ENCODE measurements at places on chromosomes 16 and 17. TPM values are rescaled to one million over a fixed set of nuclear protein-coding genes. Genes with fewer than 3 reads are reported as not detected.
A peak's percentile ranks its signal among the peaks of the same experiment; 100 is the strongest.

GRCh38 chr17:57999496-58000017, 7.5 kb downstream of the SRSF1 start:
- no peak for DNase-seq

DNA sequence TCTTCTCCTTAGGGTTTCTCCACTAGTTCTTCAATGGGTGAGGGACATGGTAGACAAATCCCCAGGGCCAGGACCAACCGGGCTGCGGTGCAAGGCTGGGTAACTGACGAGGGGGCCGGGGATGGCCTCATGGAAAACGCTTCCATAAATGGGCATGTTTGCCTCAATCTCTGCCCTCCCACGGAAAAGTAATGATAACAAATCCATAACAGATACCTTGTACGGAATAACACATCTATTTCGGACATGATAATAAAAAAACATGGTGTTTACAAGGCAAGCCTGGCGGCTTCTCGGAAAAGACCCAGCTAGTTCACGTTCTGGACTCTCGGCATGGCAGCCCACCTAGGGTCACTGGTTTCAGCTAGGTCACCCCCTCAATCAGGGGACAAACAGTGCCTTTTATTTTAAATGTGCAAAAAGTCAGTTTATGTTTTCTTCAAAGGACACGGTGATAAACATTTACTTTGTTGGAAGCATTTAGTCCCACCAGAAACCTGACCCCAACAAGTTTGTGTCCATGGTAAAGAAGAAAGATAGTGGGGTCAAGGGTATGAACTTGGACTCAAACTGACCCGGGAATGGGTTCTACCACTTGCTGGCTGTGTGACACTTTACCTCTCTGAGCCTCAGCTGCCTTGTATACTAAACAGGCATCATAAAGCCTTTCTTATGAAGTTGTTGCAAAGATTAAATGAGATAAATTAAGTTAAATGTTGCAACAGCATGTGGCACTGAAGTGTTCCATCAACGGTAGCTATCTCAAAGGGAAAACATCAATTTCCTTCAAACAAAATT, 1.7 kb downstream of the MYH11 start:
- no peak for DNase-seq

- peak; percentile 28 for DNase-seq
These were observed 387.1 kb upstream of the TNRC6C start for GRCh38 chr17:77571155-77571981.

GRCh38 chr16:79037521-79038373, 562.8 kb downstream of the MAF start:
- no peak for DNase-seq

DNA sequence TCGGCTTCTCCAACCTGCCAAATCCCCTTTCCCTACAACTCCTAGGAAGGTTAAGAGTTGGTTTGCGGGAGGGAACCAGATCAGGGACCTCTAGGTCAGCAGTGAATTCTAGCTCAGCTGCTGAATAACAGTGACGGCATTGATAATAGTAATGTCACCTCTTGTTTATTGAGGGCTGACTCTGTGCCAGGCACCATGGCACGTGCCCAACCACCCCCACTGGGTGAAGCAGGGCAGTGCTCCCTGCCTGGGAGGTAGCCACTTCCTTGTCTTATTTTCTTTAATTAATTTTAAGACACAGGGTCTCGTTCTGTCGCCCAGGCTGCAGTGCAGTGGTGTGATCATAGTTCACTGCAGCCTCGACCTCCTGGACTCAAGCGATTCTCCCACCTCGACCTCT, 5.5 kb upstream of the PPL start:
- no peak for DNase-seq

GRCh38 chr17:66443166-66443565, 140.8 kb downstream of the PRKCA start:
- DNase-seq, result no peak

- no peak for DNase-seq
These were observed 12.8 kb upstream of the ZNF23 start for GRCh38 chr16:71474864-71475263.

DNA sequence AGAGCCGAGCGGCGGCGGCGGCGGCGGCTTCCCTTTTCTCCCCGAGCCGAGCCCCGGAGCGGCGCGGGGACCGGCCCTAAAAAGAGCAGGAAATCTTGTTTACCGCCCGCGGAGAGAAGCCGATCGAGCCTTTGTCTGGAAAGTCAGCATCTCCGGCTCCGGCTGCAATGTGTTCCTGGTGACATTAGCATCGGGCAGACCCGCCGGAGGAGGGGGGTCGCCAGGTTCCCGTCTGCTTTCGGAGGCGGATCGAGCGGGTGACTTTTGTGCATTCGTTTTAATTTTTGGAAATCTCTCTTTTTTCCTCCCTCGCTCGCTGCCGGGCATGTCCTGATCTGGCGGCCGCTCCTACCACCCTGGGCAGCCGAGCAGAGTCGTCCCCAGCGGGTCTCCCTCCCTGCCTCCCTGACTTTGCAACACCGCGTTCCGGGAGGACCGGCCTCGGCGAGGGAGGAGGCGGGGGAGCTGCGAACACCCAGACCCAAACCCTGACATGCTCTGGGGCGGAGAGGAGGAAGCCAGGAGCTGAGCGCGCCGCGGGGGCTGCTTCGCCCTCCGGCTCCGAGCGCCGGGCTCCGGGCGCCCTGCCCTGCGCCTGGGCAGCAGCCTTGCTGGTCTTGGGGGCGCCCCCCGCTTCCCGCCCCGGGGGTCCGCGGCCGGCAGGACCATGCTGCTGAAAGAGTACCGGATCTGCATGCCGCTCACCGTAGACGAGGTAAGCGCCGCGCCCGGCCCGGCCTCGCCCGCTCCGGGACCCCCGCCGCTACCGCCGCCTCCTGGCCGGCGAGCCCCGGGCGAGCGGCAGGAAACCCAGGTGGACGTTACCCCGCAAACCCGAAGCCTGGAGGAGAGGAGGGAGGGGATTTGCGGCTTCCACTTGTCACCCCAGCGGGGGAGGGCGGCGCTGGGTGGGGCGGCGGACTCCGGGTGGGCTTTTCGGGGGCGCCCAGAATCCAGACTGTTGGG, 690 bp downstream of the PITPNC1 start:
- peak; percentile 19 for DNase-seq

GRCh38 chr17:77178050-77178449, 37.3 kb downstream of the SEC14L1 start:
- no peak for DNase-seq

GRCh38 chr17:52147872-52148271, 10.6 kb downstream of the CA10 start:
- DNase-seq, result no peak

GRCh38 chr17:29133121-29133713, 47.0 kb downstream of the MYO18A start:
- peak; percentile 64 for DNase-seq

DNA sequence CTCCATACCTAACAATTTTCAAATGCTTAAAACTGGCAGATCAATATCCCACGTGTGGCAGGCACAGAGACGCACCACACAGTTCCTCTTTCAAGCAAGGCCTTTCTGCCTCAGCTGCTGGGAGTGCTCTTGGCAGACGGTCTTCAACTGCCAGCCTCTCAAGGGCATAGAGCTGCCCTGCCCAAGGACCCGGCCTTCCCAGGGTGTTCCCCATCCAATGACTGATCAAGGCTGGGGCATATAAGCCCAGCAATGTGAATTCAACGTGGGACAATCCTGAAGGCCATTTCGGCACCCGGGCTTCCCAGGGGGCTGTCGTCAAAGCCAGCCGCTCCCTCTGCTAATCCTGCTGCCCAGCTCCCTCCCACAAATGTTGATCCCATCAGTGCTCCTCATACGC, 107.1 kb downstream of the STX8 start:
- DNase-seq, result no peak

Gene RPA1
- 16.4 TPM for total RNA-seq

Gene PIK3R6
- 0.47 TPM for total RNA-seq

Gene ACSM2A
- not detected for total RNA-seq

Gene ADGRG3
- 0.16 TPM for total RNA-seq

Gene TBC1D26
- total RNA-seq, result 2.2 TPM

Gene KRT33B
- not detected for total RNA-seq

Gene SMIM36
- not detected for total RNA-seq

Gene HSD17B2
- total RNA-seq, result 0.47 TPM
